Fibroblast of skin of right quadriceps (primary cell): ENCODE measurements at places on chromosomes 6 and 20.
A peak's percentile ranks its signal among the peaks of the same experiment; 100 is the strongest.

GRCh38 chr6:70622461-70622860 is 45.2 kb upstream of the SMAP1 start:
- no peak for DNase-seq

GRCh38 chr6:18550119-18550518 is 163.0 kb downstream of the RNF144B start:
- no peak for DNase-seq

- no peak for DNase-seq
These were observed 887 bp upstream of the NSFL1C start for GRCh38 chr20:1467355-1468116.

- DNase-seq: peak; percentile 91
These were observed at the start of gene SNAP25 for GRCh38 chr20:10218536-10219451. TSS of gene SNAP25 (plus strand) at chr20:10218830. CDS start at chr20:10275492, 56,662 bp downstream.

- DNase-seq: no peak
These were observed 2.6 kb upstream of the ADGB start for GRCh38 chr6:146595972-146596731.

DNA sequence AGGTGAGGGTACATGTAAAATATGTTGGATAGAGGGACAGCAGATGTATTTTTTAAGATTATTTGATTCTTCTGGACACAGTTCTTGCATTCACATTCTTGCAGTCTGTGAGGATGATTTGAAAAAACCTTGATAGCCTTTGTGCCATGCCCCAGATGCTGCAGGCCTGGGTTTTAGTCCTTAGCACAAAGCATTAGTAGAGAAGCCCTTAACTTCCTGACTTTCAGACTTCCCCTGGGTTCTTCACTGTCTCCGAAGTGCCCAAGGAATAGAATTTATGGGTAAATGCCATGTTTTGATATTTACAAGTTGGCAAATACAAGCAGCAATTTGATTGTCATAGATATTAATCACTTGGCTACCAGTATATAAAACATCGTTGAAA is 67.6 kb upstream of the SUPT3H start:
- no peak for DNase-seq

GRCh38 chr6:111625461-111626391 is 20.0 kb upstream of the TRAF3IP2 start:
- DNase-seq: peak; percentile 94

GRCh38 chr6:44779130-44779826 is 391.8 kb downstream of the CDC5L start:
- DNase-seq: no peak

GRCh38 chr6:134934793-134935485 is 15.0 kb downstream of the ALDH8A1 start:
- DNase-seq: peak; percentile 20

DNA sequence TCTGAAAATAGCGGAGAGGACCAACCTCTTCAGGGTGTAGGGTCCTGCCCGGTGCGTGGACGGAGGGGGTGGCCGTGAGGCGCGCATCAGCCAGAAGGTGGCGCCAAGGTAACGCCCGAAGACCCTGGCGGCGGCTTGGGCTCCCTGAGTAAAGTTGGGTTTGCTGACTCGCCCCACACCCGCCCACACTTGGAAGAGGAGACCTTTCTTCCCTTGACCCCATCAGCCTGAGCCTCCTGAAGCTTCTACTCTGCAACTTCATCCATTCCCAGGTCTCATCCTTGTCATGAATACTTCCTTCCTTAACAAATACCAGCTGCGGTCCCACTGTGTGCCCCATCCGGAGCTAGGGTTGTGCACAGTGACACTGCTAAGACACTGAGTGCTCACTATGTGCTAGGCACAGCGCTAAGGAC is 14.6 kb downstream of the CD40 start:
- DNase-seq: peak; percentile 37

GRCh38 chr6:48423640-48424365 is 312.8 kb upstream of the PTCHD4 start:
- DNase-seq: peak; percentile 51

- peak; percentile 87 for DNase-seq
These were observed 4.1 kb upstream of the PHACTR2 start for GRCh38 chr6:143673669-143674068.

GRCh38 chr6:72720464-72720863 is 98.6 kb downstream of the KCNQ5 start:
- peak; percentile 66 for DNase-seq

GRCh38 chr20:42197599-42197998 is 579.4 kb upstream of the CHD6 start:
- DNase-seq: no peak

- no peak for DNase-seq
These were observed 872 bp downstream of the HSPA12B start for GRCh38 chr20:3733119-3733995.

GRCh38 chr20:63319164-63320040 is 26.4 kb downstream of the COL20A1 start:
- no peak for DNase-seq

- peak; percentile 95 for DNase-seq
These were observed 69.7 kb upstream of the TOX2 start for GRCh38 chr20:43844778-43845614.

DNA sequence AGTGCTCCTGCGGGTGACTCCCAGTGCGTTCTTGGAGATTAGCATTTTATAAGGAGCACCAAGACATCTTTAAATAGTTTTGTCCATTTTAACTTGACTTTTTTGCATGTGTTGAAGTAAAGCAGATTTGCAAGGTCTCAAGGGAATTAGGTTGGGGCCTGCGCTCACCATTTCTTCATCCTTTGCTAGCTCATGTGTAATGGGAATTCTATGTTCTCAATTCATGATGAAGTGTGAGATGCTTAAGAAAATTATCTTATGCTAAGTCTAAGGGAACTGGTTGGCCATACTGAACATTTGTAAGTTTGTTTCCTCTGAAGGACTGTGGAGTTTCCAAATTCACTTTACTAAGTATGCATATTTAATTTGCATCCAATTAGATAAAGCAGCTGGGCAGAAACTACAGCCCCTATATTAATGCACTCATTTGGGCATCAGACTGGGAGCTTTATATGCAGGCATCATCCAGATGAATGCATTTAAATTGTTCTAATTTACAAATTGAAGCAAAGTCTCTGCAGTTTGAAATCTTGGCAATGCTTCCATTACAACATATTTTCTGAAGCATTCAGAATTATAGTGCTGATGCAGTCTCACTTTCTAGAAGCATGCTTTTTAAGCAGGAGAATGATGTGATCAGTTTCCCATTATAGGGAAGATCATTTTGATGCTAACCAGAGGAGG is 108.3 kb upstream of the AKAP12 start:
- DNase-seq: no peak

GRCh38 chr20:11591965-11592364 is 325.7 kb upstream of the BTBD3 start:
- DNase-seq: no peak

- peak; percentile 63 for DNase-seq
These were observed 36.7 kb upstream of the AAR2 start for GRCh38 chr20:36199345-36200257.

- DNase-seq: no peak
These were observed 16.1 kb downstream of the PLAGL2 start for GRCh38 chr20:32191422-32191821.

GRCh38 chr6:34381081-34381480 is 11.4 kb downstream of the NUDT3 start:
- DNase-seq: no peak

- DNase-seq: no peak
These were observed 457.9 kb downstream of the TBC1D32 start for GRCh38 chr6:120876424-120876823.

GRCh38 chr6:157494132-157494710 is 113.2 kb downstream of the ZDHHC14 start:
- DNase-seq: no peak

GRCh38 chr20:6711951-6712649 is 55.4 kb upstream of the BMP2 start:
- DNase-seq: no peak
